ENCODE measurements at places on chromosomes 3 and 15.

- DNase-seq = no peak
Observed at GRCh38 chr3:116135457-116136085, 309.7 kb downstream of the LSAMP start.

GRCh38 chr3:170027233-170028102 lies 10.3 kb upstream of the GPR160 start:
- DNase-seq = no peak

GRCh38 chr15:50146632-50147031 lies 27.6 kb upstream of the ATP8B4 start:
- DNase-seq = no peak

DNA sequence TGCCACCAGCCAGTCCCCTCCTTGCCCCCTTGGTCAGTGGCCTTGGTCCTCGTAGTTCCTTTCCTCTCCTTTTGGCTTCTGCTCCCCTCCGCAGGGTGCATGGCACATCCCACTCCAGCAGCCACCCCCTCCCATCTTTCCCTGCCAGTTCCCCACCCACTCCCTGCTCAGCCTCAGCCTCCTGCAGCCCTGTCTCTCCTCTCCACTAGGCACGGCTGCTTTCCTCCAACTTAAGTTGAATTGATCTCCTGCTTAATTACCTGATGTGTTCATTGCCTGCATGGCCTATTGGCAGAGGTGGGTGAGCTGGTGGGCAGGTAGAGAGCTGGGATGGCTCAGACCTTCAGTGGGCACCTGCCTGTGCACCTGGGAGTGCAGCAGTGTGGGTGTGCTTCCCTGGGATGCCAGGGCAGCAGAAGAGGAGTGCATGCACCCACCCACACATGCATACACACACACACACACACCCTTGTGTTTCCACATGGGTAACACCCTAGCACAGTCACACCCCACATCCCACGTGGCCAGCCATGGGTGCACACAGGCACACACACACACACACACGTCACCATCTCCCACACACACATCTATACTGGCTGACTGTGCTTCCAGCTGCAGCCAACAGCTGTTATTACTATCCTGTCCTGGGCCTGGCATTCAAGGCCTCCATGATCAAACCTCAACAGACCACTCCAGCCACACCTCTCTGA lies 30.9 kb downstream of the C3orf18 start:
- no peak for DNase-seq

DNA sequence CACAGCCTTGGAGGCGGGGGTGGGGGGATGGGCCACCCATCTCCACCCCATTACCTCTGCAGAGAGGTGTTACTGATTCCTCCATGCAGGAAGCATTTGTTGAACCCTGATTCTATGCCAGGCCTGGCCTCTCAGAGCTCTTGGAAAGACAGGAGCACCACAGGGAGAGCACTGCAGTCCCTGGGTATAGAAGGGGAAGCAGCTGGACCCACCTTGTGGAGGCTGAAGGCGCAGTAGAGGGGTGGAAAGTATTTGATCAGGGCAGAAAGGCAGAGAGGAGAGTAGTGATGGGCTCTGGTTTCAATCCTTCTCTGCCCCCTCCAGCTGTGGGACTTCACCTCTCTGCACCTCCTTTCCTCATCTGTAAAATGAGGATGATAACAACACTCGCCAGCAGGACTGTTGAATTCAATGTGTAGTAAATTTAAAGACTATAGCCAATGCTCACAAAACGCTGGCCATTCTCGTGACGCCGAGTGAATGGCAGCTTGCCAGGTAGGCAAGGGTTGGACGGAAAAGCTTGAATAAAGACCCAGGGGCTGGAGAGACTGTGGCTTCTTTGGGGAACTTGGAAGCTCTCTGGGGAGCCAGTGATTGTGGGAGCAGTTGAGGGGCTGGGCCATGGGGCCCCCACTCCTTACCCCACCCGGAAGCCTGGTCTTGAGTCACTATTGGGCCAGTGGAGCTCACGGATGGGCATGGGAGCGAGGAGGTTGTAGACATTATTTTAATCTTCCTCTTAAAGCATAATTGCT lies 8.0 kb upstream of the CCDC33 start:
- DNase-seq = no peak

All from COLO829 (cell line).